ENCODE measurements at places on chromosomes 5 and 9. TPM values are rescaled to one million over a fixed set of nuclear protein-coding genes. Genes with fewer than 3 reads are reported as not detected.

The PCDHA1 gene
- total RNA-seq = 0.16 TPM

The SAXO1 gene
- total RNA-seq = 0.51 TPM

The ORM2 gene
- total RNA-seq = not detected

The DOCK8 gene
- 0.49 TPM for total RNA-seq

The SLC36A3 gene
- total RNA-seq = not detected

The OSTF1 gene
- 14.7 TPM for total RNA-seq

The RASEF gene
- 2.9 TPM for total RNA-seq

The SAPCD2 gene
- 3.5 TPM for total RNA-seq

The PCSK1 gene
- not detected for total RNA-seq

The IFNA17 gene
- not detected for total RNA-seq

The ATP6V1G1 gene
- total RNA-seq = 84.6 TPM

The OTP gene
- total RNA-seq = not detected

The CDH9 gene
- total RNA-seq = 0.25 TPM

The CD14 gene
- total RNA-seq = not detected

All from mesangial cell (primary cell).